ENCODE measurements at places on chromosomes 2 and 18.
A peak's percentile ranks its signal among the peaks of the same experiment; 100 is the strongest.

GRCh38 chr2:11753886-11754699 lies 7.7 kb downstream of the LPIN1 start:
- peak; percentile 34 for DNase-seq

DNA sequence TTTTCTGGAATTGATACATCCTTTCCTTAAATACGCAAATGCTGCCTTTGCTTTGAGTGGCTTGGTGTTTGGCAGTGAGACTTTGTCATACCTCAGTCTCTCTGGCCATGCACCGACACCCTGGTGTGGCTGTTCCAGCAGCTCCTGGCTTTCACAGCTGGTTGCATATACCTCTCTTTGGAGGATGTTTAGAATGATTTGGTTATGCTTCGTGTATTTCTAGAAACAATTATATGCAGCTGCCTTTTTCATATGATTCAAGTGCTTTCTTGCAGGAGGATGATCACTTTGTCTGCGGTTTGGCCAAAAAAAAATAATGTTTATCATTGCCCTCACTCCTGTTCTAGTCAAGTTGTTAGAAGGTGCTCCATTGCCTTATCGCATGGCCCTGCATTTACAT lies 95.0 kb upstream of the EML6 start:
- DNase-seq: no peak

DNA sequence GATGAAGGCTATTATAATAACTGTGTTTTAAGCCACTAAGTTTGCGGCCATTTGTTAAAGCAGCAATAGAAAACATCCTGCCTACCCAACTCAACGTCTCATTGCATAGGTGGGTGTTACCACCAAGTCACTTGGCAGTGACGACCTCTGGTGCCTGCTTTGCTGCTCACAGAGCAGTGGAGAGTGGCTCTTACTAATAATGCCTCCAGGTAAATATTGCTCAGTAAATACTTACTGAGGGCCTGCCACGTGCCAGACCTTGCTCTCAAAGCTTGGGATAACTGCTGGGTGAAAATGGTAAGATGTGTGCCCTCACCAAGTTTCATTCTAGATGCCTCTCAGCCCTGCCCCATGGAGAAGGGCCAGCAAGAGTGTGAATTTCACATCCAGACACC lies 27.7 kb downstream of the ITGA6 start:
- no peak for DNase-seq

- no peak for DNase-seq
Observed at GRCh38 chr2:152925547-152926448, 207.4 kb downstream of the ARL6IP6 start.

GRCh38 chr18:79823120-79823519 lies 25.4 kb downstream of the KCNG2 start:
- DNase-seq: no peak

DNA sequence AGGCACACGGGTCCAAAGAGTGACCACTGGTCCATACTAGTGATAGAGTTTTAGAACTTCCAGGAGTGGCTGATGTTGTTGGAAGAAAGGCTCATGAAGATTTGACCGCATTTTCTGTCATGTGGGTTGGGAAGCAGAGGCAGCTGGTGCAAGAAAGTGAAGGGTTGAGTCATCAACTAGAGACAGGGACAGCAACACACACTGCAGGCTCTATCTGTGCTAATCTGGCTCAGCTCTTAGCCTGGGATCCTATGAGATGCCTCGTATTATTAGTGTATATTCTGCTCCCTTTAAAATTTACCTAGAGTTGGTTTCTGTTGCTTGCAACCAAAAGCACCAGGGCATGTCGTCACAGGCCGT lies 2.5 kb upstream of the SH3RF3 start:
- DNase-seq: no peak

- DNase-seq: no peak
Observed at GRCh38 chr2:186607660-186608324, 17.9 kb downstream of the ITGAV start.

- DNase-seq: no peak
Observed at GRCh38 chr2:28684142-28684858, 67.3 kb upstream of the PPP1CB start.

GRCh38 chr2:223735035-223735640 lies 102.2 kb downstream of the AP1S3 start:
- DNase-seq: no peak

DNA sequence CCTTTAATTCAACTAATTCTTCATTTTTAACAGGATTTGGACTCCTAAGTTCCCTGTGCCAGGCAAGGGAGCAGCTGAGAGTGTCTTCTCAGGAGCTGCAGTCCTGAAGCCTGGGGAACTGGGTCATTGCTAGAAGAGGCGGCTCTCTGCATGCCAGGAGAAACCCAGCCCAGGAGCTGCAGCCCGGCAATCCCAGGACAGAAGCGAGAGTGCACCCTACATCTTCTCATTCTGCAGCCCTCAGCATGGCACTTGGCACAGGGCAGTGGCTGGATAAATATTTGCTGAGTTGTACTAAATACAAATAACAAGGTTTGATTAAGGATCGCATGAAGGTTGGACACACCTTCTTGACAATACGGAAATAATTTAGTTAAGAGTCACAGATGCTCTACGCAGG lies 244.9 kb upstream of the PXDN start:
- no peak for DNase-seq

All from activated T-helper 1 cell treated with anti-CD3 and anti-CD28 coated beads, Interleukin-2, amount 50 U/mL, for 16 hours (primary cell).